Stimulated activated CD4-positive, alpha-beta T cell treated with anti-CD3 and anti-CD28 coated beads, Interleukin-1b, Interleukin-23, amount 100 ng/mL, for 4 hours (primary cell): ENCODE measurements at places on chromosomes 7 and 10.

- no peak for DNase-seq
These were observed 101.9 kb downstream of the WDR37 start for GRCh38 chr10:1158066-1158465.

- DNase-seq, result no peak
These were observed 126.7 kb upstream of the ZWINT start for GRCh38 chr10:56487746-56488145.

DNA sequence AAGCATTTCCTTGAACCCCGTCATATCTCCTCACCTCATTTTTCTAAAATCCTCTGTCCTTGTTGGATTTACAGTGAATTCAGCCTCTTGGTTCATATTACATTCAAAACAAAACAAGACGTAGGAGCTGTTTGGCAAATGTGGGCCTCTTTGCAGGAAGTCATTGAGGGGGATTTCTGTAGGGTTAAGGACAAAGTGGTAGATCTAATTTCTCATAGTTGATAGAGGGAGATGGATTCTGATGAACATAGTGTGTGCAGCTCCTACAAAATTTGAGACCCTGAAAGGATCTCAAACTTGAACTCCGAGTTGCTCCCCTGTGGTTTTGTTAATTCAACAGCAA, 682 bp downstream of the TBXAS1 start:
- no peak for DNase-seq

DNA sequence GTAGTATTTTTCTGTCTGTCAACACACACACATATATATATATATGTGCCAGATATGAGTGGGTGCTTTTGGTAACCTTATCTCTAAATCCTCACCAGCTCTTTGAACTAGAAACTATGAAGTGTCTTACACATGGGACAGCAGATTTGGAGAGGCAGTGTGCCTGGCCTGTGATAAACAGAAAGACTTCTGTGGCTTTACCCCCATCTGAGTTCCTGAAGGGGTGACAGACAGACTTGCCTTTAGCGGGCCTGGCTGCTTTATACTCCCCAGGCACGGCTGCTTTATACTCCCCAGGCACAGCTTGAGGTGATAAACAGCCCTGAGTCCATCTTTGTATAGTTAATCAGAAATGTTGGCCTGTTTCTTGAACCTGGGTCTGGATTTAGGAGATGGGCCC, 5.6 kb downstream of the BAG3 start:
- DNase-seq, result no peak

- no peak for DNase-seq
These were observed 68.0 kb upstream of the PRR15 start for GRCh38 chr7:29495653-29496052.

DNA sequence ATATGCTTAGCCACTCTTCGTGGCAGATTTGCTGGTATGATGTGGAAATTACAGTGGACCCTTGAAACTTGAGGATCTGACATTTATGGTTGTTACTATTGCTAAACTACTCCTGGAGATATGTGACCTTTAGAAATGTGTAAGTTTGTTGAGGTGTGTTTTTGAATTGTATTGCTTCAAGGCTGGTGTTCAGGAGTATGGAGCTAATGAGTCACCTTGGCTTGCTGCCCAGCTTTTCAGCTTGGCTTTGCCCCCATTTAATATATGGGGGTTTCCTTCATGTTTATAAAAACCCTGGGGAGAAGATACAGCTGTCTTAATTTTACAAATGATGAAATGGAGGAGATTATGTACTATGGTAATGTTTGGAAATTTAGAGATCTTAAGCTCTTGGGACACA, 11.6 kb downstream of the HBP1 start:
- peak; percentile 44 for DNase-seq

GRCh38 chr7:3846738-3847137, 545.7 kb downstream of the SDK1 start:
- no peak for DNase-seq

DNA sequence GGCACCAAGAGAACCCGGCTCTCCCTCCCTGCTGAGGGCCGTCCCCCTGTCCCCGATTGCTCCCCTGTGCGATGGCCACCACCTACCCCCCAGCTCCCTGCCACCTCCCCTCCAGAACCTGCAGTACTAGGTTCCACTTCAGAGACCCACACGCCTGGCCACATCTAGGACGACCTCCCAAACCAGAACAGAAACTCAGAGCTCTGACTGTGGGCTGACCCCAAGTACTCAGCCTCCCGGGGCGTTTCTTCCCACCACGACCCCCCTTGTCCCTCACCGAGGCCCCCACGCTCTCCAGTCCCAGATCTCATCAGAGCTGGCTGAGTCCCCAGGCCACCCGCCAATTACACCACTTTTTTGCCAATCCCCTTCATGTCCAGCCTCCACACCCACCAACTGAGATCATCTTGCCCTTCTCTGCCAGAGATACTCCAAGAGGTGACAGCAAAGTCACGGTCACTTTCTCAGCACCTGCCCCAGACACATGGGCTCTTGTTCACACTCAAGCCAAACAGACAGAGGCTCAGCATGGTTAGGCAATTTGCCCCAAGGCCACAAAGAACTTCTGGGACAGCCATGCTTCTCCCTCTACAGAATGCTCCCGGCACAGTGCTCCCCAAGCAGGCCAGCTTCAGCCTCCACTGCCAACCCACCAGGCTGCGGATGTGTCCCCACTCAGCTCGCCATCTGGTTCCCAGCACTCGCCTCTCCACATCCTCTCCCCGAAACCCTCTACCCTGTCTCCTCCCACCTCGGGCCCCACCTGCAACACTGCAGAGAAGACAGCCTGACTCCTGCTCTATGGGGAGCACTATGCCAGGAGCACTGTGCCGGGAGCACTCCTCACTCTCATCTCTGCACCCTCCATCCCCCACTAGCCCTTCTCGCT, 4.7 kb downstream of the TMEM120A start:
- DNase-seq, result no peak

DNA sequence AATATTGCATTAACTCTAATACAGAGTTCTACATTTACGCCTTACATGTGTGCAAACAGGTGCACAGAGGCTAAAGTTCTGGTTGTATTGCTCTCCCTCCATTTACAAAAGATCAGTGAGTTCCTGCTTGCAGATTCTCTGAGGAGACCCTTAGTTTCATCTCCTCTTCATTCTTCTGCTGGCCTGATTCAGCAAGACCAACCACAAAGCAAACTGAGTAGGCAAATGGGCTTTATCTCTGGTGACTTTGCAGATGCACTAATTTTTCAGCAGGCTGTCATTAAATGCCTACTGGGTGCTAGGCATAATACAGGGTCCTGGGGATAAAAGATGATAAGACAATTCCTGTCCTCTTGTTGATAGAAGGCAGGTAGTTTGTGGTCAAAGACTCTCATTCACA, 56.4 kb downstream of the MET start:
- DNase-seq, result no peak

- no peak for DNase-seq
These were observed 36.4 kb downstream of the IL2RA start for GRCh38 chr10:6025683-6026255.
